AG10803 (cell line): ENCODE measurements at places on chromosomes 16 and 17.
A peak's percentile ranks its signal among the peaks of the same experiment; 100 is the strongest.

GRCh38 chr17:77476931-77477805, 336.4 kb downstream of the SEC14L1 start:
- DNase-seq, result peak; percentile 99

- no peak for DNase-seq
Observed at GRCh38 chr16:77807021-77807420, 18.7 kb downstream of the VAT1L start.

DNA sequence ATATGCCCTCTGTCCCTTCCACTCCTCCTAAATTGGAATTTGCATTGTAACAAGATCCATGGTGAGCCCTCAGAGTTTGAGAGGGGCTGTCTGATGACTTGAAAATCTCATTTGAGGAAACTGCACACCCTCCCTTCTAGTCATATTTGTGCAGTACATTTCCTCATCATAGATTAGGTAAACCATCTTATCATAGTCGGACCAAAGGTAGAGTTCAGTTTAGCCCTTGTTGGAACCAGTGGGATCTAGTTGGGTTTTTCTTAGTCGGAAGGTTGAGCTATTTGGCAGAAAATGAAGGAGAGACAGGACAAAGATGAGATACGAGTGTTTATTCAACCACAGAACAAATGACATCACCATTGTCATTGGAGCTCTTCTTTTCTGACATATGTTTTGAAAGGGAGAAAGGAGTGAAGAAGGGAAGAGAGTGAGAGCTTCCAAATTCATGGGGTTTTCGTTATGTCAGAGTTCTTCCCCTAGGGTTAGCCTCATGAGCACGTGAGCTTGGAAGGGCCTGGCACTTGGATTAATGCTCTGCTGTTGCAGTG, 15.8 kb upstream of the KRT20 start:
- no peak for DNase-seq

DNA sequence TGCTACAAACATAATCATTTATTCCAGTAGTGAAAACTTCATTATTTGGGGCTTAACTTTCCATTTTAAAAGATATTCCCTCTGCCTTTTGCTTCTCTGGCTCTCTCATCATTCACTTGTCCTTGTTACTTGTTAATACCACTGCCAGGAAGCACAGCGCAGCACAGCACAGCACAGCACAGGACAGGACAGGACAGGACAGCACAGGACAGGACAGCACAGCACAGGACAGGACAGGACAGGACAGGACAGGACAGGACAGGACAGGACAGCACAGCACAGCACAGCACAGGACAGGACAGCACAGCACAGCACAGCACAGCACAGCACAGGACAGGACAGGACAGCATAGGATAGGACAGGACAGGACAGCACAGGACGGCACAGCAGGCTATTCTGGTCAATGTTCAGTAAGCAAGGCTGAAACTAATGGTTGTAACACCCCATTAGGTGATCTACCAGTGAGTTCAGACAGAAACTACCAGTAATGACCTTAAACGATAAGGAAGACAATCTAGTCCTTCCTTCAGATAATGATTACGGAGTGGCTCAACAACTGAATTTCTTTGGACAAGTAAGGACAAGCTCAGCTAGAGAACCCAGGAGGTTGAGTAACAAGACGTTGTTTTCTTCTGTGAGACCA, 31.9 kb downstream of the COG1 start:
- DNase-seq, result no peak

DNA sequence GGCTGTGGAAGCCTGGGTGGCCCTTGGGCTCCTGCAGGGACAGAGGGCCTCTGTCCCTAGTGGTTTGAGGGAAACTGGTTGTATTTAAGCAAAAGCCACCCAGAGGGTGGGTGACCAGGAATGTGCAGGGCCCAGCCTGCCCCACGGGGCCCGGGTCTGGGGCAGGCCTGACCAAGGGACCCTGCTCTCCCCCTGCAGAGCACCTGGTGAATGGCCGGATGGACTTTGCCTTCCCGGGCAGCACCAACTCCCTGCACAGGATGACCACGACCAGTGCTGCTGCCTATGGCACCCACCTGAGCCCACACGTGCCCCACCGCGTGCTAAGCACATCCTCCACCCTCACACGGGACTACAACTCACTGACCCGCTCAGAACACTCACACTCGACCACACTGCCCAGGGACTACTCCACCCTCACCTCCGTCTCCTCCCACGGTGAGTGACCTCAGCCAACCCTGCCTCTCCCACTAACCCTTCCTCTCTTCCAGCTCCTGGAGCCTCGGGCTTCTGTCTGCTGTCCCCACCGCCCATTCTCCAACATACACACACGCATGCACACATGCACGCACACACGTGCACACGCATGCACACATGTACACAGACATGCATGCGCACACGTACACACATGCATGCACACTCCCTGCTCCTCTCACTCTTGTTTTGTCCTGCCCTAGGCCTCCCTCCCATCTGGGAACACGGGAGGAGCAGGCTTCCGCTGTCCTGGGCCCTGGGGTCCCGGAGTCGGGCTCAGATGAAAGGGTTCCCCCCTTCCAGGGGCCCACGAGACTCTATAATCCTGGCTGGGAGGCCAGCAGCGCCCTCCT, 10.4 kb downstream of the GALK1 start:
- no peak for DNase-seq

DNA sequence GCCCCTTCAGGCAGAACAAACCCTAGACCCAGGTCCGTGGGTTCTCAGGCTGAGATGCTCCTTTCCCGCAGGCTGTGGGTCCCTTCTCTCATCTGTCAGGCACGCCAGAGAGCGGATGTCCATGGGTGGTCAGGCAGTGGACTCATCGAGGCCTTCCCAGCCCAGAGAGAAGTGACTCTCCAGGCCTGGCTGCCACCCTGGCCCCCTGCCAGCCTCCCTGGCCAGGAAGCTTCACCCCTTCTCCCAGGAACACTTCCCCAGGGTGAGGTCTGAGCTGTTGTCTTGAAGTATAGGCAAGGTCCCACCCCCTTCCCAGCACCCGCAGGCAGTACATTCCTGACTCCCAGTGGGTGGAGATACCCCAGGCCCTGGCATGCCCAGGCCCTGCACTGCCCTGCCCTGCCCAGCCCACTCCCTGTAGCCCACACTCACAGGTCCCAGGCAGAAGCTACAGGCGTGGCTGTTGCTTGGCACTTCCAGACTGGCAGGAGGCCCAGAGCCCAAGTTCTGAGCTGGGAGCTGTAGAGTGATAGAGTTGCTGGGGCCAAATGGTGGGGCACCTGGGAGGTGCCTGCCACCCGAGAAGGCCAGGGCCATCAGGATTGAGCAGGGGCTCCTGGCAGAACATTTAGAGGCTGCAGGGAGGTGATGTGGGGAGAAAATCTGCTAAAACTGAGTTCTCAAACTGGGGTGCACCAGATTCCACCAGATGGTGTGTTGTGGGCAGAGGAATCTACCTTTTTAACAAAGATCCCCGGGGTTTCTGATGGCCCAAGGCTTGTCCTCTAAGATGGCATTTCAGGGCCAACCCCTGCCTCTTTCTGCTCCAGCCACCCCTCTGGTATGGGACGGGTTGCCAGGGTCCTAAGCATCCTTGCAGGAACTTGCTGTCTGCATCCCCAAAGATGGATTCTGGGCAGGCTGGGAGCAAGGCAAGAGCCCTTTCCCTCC, 6.7 kb downstream of the ITGA3 start:
- peak; percentile 82 for DNase-seq

DNA sequence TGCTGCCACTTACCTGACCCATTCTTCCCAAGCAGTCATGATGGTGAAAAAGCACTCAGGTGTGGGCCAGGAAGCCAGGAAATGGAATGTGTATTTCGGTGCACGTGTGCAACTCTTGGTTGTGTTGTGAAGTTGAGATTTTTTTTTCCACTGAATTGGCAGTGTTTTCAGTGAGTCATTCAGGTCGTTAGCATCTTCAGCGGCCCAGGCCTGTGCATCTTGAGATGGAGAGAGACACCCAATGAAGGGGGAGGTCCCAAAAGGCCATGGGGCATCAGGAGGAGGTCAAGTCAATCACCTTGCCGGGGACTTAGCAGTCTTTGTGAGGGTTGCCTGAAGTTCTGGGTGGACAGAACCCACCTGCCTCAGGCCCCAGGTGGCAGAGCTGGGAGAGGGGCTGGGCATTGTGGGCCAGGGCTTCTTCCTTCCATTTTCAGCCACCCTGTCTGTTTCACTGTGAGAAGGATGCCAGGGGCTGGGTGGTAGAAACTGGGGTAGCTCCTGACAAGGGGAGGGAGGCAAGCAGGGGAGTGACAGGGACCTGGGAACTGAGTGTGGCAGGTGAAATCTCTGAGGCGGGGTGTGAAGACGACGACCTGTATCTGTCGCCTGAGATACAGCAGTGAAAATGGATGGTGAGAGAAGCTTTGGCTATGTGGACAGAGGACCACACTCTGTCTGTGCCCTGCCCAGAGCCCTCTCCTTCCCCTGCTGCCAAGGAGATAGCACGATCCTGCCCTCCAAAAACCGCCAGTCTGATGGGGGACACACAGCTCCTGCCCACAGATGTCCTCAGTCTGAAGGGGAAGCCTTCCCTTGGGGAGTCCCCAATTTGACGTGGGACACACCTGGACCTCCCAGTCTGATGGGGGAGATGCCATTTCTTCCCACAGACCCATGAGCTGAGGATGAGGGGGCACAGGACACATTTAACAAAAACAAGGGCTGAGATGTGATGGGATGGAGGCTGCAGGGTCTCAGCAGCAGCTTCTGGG, 11.9 kb downstream of the TBKBP1 start:
- no peak for DNase-seq

DNA sequence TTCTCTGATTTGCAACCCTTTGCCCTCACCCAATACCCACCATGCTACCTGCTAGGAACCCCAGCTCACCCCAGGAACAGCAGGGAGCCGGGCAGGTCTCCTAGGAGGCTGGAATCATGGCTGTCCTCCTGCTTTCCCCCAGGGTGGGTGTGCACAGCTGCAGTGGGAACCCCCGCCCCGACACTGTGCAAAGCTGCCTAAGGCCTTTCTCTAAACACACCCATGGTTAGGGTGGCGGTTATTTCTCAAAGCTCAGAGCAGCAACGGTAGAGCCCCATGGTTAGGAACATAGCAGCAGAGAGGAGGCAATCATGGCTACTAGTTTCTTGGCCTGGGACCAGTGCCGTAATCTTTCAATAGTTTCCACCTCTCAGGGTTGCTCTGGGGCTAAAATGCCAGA, 52.2 kb downstream of the ABCC12 start:
- DNase-seq, result no peak
